ENCODE measurements at places on chromosomes 3 and 15.

DNA sequence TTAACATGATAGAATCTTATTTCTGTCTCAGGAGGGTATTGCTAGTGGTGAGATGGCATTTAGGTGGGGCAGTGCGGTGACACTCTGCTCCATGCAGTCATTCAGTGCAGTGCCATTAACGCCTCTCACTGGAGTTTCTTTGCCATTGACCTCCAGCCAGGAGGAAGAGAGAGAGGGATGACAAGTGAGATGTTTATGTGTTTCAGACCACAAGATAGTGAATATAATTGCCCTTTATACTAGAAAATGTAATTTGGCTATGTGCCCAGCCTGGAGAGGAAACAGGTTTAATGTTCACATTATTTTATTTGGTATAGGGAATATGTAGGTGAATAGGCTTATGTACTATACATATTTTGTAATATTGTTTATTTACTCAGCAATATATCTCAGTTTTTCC is 84.5 kb downstream of the ZIC1 start:
- DNase-seq, result no peak

- DNase-seq, result peak; percentile 1
These were observed 137.2 kb upstream of the EPHA6 start for GRCh38 chr3:96677156-96677555.

DNA sequence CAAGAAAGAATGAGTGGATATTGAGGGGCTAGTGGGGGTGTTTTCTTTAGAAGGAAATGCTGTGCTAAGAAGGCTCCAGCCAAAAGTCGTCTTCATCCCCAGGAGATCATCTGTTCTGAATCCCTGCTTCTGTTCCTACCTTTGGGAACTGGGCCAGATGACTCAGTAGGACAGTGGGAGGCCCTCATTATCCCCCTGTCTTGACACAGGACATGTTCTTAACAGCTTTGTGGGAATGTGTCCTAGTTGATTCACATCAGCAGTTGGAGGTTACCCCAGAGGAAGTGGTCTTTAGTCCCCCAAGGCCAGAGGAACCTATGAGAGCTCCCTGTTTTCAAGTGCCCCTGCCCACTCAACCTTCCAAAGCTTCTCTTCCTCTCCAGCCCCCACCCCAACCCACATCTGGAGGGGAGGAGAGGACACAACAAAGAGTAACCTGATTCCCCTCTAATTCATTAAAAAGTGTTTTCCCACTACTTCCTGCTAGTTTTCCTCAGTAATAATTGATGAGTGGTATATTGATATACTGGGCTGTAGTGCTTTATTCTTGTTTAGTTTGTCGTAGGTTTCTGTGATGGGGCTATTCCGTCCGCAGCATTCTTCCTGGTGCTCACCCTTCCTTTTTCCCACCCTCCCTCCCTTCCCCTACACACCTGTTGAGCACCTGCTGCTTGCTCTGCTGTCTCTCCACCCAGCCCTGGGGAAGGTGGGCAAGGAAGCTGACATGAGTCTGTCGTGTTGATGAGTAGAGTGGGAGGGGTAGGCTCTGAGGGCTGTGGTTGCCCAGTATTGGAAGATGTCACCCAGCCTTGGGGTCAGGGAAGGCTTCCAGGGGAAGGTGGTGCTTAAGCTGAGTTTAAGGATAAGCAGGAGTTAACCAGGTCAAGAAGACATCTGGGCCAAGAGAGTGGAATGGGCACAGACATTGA is 9.3 kb downstream of the PXYLP1 start:
- DNase-seq, result no peak

DNA sequence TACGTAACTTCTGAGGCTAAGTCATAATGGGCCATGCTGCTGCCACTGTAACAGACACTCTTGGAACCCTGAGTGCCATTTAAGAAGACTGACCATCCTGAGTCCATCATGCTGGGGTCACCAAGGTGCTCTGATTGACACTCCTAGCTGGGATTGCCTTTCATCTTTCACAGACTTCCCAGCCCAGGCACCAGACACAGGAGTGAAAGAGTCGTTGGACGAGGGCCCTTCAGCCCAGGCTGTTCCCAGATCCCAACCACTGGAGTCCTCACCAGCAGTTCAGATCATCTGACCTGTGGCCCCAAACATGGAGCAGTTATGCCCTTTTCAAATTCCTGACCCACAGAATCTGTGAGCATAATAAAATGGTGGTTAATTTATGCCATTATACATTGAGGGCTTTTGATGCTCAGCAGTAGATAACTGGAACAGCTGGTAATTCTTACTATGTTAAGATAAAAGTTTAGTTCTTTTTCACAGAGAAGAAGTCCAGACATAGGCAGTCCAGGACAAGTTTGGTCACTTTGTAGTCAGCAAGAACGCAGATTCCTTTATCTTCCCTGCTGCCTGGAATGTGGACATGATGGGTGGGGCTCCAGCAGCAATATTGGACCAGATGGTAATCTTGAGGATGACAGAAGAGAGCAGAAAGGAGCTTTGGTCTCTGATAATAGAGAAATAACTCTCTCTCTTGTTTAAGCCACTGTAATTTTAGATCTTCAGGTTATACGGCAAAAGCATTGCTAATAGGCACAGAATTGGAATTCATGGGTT is 7.3 kb upstream of the EHD4 start:
- no peak for DNase-seq

GRCh38 chr3:17192995-17193394 is 308.2 kb downstream of the PLCL2 start:
- no peak for DNase-seq

Measured in left kidney (tissue), 8 donors.